ENCODE measurements at places on chromosomes 3 and 15.
A peak's percentile ranks its signal among the peaks of the same experiment; 100 is the strongest.

GRCh38 chr3:134029734-134030378, at the start of gene SLCO2A1:
TSS of gene SLCO2A1 (minus strand) at chr3:134029925. CDS start at chr3:134029802, 123 bp downstream.
- DNase-seq, result peak; percentile 30

- no peak for DNase-seq
Measured at GRCh38 chr15:85804481-85805170, 9.9 kb upstream of the KLHL25 start.

GRCh38 chr3:9397332-9397905, at the start of gene SETD5:
TSS of gene SETD5 (plus strand) at chr3:9397615. CDS start at chr3:9428939, 31,324 bp downstream.
- DNase-seq, result peak; percentile 95

GRCh38 chr3:146421819-146422759, 47.3 kb downstream of the PLSCR2 start:
- DNase-seq, result peak; percentile 87

- DNase-seq, result no peak
Measured at GRCh38 chr15:25250906-25251622, 187.8 kb downstream of the UBE3A start.

GRCh38 chr3:4162096-4162495, 141.1 kb upstream of the SETMAR start:
- DNase-seq, result no peak

- peak; percentile 44 for DNase-seq
Measured at GRCh38 chr3:180802837-180803236, 109.6 kb upstream of the FXR1 start.

- DNase-seq, result no peak
Measured at GRCh38 chr15:101104141-101104540, 147.7 kb downstream of the CHSY1 start.

GRCh38 chr3:127103080-127103479, 89.9 kb upstream of the PRR23E start:
- no peak for DNase-seq
